ENCODE measurements at places on chromosomes 4 and X.
A peak's percentile ranks its signal among the peaks of the same experiment; 100 is the strongest.

GRCh38 chr4:171561419-171561818, 251.8 kb upstream of the GALNTL6 start:
- DNase-seq, result no peak

DNA sequence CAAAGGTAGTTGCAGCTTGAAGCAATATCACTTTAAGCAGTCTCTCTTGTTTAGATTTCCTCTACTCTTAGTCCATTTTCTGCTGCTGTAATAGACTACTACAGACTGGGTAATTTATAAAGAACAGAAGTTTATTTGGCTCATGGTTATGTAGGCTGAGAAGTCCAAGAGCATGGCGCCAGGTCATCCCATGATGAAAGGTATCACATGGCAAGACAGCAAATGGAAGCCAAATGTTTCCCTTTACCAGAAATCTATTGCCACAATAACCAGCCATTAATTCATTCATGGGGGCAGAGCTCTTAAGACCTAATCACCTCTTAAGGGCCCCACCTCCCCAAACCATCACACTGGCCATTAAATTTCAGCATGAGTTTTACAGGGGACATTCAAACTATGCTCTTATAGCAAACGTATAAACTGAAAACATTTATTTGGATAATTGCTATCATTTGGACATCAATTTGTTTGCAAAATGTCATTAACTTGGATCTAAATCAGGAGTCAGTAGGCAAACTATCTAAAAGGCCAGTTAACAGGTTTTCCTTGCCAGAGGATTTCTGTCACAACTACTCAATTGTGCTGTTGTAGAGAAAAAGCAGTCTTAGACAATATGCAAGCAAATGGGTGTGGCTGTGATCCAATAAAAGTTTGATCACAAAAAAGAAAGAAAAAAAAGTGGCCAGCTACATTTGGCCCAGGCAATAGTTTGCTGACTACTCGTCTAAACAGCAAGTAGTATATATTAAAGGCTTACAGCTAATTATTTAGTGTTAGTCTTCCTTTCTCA, 75.7 kb upstream of the GUCY1A1 start:
- DNase-seq, result no peak

- DNase-seq, result no peak
These were observed 71.4 kb upstream of the TTC29 start for GRCh38 chr4:147017081-147017480.

GRCh38 chrX:71619193-71619592, 882 bp upstream of the CXCR3 start:
- DNase-seq, result no peak

GRCh38 chr4:109462802-109463201, 29.2 kb downstream of the SEC24B start:
- DNase-seq, result no peak

DNA sequence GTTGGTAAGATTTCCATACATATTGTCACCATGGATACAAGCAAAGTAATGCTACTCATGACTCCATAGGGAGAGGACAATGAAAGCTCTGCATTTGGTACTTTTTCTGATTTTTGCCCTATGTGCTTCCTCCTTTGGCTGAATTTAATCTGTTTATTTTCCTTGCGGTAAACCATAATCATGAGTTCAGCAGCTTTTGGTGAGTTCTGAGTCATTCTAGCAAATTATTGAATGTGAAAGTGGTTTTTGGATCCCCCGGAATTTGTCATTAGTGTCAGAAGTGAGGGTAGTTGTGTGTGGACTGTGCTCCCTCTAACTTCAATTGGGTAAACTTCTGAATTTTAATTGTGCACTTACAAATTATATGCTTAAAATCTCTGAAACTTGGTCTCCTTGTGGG, 170.3 kb downstream of the MOSPD2 start:
- no peak for DNase-seq

DNA sequence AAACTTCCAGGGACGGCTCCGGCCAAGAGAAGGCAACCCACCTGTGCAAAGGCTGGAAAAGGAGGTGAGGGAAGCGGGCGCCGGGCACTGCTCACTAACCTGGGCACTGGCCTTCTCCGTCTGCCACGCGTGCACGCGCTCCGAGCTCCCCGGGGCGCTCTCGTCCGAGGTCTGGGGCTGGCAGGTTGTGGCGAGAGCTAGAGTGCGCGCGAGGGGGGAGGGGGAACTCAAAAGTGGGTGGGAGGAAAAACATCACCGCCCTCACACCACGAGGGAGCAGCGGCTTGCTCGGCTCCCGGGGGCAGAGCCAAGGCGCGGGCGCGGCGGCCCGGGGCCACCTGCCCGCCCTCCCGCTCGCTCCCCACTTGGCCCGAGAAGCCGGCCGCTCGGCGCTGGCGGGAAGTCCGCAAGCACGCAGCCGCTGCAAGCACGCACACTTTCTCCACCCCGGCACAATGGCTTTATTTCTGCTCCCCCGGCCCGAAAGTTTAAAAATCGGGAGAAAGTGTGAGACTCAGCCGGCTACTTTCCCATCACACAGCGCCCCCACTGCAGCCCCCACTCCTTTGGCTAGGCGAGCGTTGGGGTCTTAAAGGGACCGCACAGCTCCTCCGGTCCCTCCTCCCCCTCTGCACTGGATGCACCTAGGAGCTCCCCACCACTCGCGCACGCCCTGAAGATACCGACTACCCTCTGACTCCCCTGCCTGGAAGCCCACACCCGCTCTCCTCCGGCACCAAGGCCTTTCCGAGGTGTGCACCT, at the start of gene CHRDL1:
Gene CHRDL1, minus strand, starts transcription at position 173 of the 762 bp plus-strand sequence. CDS start 3,636 bp downstream, outside the sequence.
- DNase-seq, result peak; percentile 87

DNA sequence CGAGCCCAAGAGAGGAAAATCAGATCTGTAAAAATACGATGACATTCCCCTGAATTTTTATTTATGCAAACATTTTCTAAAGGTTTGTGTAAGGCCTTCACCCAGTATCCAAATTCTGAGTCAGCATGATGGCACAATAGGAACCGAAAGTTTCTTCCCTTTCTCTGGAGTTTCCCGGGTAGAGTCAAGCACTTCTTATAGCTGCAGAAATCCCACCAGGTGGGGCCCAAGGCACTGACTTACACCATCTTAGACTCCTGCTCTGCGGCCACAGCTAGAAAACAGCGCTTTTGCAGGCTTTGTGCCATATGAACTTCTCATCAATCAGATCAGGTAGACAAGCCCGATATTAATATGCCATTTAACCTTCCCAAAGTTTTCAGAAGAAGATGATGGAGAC, 13.4 kb downstream of the LEF1 start:
- DNase-seq, result no peak

DNA sequence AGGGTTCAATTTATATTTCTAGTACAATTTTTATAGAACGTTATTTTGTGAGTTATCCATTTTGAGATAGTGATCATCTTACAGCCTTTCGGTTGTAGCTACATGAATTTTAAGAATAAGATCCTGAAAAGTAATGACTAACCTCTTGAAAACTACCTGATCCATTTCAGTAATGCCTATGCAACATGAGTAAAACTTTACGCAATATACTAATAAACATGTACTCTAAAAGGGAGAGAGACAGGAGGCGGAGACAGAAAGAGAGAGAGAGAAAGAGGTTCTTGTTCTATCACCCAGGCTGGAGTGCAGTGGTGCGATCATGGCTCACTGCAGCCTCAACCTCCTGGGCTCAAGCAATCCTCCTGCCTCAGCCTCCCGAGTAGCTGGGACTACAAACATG, 816.1 kb downstream of the CCSER1 start:
- DNase-seq, result no peak

- no peak for DNase-seq
These were observed 6.2 kb downstream of the TXK start for GRCh38 chr4:48127682-48128404.

- no peak for DNase-seq
These were observed 725.8 kb downstream of the RAPGEF2 start for GRCh38 chr4:159828687-159829086.

GRCh38 chr4:8316911-8317351, 47.4 kb downstream of the HTRA3 start:
- no peak for DNase-seq

- no peak for DNase-seq
These were observed 165.8 kb downstream of the NSUN7 start for GRCh38 chr4:40915318-40916217.

DNA sequence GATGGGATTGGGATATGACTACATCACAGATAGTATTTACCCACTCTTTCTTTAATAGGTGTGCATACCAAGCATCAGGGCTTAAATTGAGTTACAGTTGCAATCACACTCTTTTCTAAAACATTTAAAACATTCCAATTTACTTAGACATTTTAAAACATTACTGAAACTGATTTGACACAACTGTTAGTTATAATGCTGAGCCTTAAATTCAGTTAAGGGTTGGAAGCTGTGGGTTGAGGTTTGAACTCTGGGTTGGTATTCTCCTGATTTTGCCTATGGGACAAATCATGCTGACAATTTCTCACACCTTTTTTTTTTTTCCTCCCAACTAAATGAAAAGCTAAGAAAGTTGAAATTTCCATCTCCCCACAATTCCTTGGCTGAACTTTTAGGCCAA, 16.3 kb downstream of the SLIT2 start:
- no peak for DNase-seq

DNA sequence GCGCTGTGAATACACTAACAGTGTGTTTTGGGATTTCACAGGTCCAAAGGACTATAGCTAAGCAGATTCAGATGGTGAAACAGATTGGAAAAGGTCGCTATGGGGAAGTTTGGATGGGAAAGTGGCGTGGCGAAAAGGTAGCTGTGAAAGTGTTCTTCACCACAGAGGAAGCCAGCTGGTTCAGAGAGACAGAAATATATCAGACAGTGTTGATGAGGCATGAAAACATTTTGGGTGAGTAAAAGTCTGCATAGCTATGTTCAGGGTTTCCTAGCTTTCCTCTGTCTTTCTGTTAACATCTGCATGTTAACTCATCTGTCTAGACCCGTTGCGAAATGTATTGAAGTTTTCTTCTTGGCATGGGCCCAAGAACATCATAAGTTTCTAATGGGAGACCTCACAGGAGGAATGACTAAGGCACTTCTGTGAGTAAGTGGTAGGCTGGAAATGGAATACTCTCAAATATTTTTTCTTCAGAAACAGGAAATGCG, 372.1 kb downstream of the BMPR1B start:
- DNase-seq, result no peak

DNA sequence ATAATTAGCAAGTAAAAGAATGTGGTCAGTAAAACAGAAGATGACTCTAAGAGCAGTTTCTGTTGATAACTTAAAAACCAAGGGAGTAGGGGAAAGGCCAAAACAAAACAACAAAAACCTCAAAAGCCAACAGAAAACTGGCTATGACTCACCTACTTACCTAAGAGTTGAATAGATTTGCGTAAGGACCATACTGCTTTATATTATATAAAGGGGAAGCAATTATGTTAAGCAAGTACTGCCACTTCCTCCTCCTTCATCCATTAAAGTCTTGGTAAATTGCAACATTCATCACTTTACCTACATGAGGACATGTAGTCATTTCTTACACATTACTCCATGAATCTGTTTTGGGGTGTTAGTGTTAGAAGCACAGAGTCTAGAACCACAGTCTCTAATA, 85.9 kb upstream of the FAM47A start:
- DNase-seq, result no peak

DNA sequence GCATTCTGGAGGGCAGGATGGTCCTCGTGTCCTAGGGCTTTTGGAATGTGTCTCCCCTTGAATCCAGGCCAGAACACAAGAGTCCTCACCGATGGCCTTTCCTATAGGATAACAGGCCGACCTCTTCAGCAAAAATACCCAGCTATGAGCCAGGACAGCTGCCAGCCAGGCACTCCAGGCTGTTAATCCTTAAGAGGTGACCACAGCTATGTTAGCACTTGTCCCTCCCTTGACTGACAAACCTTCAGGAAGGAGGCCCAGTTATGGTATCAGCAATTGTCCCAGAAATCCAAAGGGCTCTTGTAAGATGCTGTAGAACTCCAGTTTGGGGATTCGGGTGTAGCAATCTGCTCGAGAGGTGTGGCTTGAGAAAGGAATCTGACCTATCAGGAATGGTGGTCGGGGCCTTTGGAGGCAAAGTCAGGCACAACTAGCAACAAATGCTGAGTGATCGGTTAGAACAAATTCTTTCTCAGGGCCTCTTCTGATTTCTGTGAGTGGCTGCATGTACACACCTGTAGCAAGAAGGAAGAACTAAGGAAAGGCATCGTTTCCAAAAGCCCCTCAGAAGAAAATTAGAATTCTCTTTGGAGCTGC, 54.6 kb downstream of the PTCHD1 start:
- DNase-seq, result no peak

DNA sequence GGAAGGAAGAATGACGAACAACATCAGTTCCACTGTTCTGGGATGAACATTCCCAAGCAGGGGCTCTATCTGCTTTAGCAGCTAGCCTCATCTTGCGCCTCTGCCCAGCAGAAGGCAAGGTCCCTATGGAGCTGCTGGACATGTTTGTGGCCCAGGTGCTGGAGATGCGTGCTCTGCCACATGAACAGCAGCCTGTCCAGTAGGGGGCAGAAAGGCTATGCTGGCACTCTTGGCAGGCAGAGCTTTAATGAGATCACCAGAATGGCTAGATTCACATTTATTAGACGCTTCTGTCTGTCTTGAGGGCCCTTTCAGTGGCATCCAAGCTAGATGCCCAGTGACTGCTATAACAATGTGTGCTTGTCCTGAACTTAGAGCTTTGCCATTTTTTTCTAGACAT, 1826.0 kb downstream of the STIM2 start:
- DNase-seq, result peak; percentile 56

Measured in posterior cingulate gyrus (tissue), 11 donors.